ENCODE measurements at places on chromosomes 4 and X.

- no peak for DNase-seq
These were observed 67.0 kb upstream of the RPS6KA3 start for GRCh38 chrX:20333672-20334071.

GRCh38 chr4:143383005-143383574, 46.4 kb downstream of the GAB1 start:
- no peak for DNase-seq

- DNase-seq = no peak
These were observed 287.2 kb downstream of the FRMPD4 start for GRCh38 chrX:12425496-12425895.

DNA sequence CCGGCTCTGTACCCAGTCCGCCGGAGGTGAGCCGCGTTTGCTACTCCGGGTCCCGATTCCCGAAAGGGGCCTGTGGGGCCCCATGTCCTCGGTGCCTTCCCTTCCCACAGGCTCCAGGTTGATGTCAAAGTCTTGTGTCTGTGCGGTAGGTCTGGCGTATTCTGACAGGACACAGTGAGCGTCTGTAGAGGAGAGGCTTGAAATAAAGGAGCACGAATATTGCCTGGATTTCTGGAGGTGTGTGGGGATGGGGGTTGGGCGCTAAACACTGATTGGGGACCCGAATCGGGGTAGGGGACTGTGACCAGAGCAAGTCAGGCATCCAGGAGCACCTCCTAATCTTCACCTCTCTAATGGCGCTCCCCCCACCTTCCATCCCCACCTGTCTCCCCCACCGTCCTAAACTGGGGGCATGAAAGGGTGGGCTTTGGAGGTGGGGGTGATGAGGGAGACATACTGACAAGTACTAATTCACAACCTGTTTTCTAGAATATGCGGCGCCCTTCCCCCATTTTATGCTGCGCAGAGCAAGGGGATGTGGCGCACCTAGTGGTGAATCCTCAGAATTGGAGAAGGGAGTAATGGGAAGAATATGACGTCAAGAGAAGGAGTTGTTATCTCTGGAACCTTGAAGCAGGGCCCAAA, 855 bp downstream of the GPRASP2 start:
- no peak for DNase-seq

- no peak for DNase-seq
These were observed 422.4 kb upstream of the BOD1L1 start for GRCh38 chr4:14049946-14050345.

- DNase-seq = no peak
These were observed 108.5 kb upstream of the MID1 start for GRCh38 chrX:10728806-10729389.

DNA sequence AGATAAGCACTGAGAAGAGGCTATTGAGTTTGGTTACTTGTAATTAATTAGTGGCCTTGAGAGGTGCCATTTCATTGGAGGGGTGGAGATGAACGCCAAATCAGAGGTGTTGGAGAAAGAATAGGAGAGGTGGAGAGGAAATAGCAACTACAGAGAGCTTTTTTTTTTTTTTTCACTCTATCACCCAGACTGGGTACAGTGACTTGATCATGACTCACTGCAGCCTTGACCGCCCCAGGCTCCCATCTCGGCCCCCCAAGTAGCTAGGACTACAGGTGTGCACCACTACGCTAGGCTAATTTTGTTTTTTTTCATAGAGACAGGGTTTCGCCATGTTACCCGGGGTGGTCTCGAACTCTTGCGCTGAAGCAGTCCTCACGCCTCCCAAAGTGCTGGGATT, 5.2 kb downstream of the NHS start:
- no peak for DNase-seq

- DNase-seq = no peak
These were observed 21.9 kb upstream of the SCRG1 start for GRCh38 chr4:173420801-173421200.

DNA sequence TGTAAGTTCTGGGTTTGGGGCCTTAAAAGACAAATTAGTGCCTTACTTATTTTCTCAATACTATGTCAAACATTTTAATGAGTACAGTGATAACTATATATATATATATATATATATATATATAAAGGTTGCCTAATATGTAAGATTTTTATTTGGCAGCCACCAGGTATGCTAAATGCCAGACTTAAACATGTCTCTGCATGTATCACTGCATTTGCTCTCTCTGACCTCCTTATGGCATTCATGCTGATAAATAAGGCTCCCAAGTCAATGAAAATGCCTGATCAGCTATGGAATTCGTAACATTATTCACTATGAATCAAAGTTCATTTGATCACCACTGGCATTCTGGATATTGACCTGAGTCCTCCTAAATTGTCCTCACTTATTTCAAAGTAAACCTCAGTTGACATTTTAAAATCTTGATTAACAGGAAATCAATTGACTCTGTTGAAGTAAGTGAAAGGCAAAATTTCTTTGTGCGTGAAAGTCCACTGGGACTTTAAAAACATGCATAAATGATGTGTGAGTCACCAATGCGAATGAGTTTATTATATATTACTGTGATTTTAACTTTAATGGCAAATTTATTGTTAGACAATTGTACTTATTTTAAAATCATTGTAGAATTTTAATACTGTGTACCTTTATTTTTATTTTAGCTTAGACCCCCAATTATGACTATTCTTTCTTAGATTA, 29.2 kb upstream of the AREG start:
- no peak for DNase-seq

DNA sequence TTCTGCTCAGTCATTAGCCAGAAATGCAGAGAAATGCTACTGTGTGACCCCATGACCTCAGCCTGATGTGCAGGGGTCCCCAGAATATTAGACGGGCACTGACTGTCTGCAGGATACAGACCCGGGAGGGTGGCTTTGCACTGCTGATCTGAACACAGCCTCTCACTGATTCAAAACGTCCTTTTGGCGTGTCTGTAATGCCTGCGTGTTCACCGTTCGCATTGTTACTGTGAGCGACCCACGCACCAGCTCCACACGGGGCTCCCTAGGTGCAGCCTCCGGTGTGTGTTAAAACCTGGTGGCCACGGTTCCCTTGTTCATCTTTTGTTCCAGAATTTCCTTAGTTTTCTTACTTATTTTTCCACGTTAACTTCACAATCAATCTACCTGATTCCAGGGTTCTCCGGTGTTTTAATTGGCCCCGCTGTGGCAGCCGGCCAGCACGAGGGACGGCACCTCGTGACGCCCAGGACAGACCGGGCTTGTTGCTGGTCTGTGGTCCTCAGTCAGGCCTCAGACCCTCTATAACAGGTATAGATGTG, 32.0 kb upstream of the SPON2 start:
- DNase-seq = no peak

GRCh38 chrX:32048285-32048684, 976.4 kb upstream of the FTHL17 start:
- no peak for DNase-seq

- DNase-seq = no peak
These were observed 4.0 kb downstream of the JAKMIP1 start for GRCh38 chr4:6196324-6196723.

GRCh38 chr4:183876268-183876934, 28.7 kb upstream of the STOX2 start:
- no peak for DNase-seq

DNA sequence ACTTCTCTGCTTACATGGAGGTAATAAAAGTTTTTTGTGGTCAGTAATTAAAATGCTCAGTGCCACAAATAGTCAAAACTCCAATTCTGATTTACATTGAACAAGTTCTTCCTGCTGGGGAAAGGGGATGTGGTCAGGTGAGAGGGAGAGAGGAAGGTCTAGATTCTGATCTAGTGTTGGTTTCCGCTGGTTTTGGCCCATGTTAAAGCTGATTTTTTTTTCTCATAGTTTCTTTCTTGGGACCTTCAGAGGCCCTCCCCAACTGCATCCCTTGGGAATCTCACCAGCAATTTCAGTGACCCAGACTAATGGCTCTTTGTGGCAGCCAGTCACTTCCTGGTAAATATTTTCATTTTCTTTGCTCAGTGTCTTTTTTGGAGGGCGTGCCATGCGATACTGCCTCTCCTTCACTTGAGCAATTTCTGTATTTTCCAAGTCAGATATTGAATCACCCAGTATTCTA, 332.7 kb downstream of the RAPGEF2 start:
- no peak for DNase-seq

DNA sequence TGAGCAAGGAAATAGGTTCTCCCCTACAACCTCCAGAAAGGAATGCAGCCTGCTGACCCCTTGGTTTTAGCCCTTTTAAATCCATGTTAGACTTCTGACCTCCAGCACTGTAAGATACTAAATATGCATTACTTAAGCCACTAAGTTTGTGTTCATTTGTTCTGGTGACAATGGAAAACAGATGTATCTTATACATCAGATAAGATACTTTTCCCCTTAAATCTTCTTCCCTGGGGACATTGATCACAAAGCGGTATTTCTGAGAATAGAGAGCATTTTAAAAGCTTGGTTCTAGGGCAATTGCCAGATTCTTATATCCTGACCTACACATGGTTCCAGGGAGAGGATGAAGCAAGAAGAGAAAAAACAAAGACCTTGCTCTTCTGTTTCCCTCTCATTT, 6.5 kb upstream of the TMEM184C start:
- DNase-seq = no peak

DNA sequence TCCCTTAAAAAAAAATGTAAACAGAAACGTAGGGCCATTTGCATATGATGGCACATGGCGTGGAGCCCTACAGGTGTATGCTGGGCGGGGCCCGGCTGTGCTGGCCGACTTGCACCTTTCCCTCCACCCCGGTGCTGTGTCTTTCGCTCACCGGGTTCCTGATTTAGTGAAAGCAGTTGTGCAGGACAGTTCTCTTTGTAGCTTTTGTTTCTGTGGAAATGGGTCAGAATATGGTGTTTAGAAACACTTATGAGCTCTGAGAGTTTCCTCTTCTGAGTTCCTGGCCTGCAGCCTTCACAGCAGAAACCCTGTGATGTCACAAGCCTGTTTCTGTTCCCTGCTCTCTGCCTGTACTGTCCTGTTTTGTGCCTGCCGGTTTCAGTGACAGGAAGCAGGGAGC, 22.5 kb upstream of the MSANTD1 start:
- DNase-seq = no peak

GRCh38 chr4:55763996-55764395, 55.6 kb upstream of the EXOC1L start:
- no peak for DNase-seq

GRCh38 chr4:128454881-128455280, 167.3 kb upstream of the PGRMC2 start:
- peak; percentile 46 for DNase-seq

DNA sequence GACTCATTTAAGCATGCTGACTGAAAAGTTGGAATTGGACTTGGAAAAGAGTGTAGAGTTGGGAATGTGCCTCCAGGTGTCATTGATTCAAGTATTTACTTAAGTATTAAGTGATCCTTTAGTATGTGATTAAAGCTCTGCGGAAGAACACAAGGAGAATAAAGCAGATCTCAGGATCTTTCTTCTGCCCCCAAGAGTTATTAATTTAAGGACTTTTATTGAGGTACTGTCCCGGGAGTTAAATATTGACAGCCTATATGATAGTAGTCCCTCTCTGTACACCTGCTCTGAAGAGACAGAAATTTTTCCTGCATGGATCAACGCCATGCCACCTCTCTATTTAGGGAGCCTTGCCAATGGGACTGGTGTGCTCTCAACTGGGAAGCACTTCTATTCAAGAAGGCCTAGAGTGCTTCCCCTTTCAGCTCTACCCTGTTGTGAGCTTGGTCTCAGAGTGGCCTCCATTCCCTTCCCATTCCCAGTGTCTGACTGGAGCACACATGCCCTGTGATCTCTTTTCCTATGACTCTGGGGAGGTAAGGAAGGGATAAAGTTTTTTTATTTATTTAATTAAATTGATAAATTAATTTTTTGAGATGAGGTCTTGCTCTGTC, 75.9 kb downstream of the SHISA3 start:
- DNase-seq = no peak

GRCh38 chr4:89123451-89123851, 12.1 kb downstream of the TIGD2 start:
- no peak for DNase-seq

DNA sequence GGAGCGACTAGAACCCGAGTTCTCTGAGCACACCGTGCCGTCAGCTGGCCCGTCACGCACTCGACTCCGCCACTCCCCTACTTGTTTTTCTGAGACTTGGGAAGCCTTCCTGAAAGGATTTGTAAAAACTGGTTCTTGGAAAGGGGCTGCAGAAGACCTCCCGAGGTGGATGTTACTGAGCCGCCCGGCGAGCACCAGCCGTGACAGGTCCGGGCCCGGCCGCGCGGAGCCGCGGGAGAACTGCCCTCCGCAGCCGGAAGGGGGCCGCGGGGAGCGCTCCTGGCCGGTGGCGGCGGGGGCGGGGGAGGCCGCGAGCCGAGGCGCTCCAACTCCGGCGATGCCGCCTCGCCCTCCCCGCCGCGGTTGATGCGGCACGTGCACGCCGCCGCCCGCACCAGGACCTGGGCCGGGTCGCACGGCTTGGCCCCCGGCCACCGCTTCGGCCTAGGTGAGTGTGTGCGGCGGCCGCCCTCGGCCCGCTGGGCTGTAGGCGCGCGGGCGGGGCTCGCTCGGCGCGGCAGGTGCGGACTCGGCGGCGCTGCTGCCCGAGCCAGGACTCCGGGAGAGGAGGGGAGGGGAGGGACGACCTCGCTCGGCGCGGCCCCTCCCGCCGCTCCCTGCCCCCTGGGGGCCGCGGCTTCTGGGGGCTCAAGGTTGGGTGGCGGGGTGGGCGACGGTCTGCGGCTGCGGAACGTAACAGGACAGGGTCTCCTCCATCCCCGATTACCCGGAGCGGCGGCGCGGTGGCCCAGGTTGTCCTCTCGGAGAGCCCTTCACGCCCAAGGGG, 1.7 kb downstream of the SPRY1 start:
- DNase-seq = peak; percentile 57

- no peak for DNase-seq
These were observed 17.6 kb downstream of the SH3RF1 start for GRCh38 chr4:169253113-169253671.

DNA sequence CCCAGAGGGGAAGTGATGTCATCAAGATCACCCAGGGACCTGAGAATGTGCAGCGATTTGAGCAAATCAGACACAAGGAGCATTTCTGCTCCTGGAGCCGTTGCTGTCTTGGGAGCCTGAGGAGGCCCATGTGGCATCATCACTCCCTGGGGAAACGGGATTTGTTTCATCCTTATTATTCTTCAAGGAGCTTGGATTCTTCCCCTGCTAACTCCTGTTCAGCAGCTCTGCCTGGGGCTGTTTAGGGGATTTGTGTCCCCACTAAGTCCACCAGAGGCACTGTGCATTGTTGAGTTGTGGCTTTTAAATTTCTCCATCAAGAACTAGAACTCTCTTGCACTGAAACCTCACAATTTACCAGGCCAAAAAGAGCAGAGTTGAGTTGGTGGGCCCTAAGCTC, 104.2 kb upstream of the MSX1 start:
- DNase-seq = no peak

DNA sequence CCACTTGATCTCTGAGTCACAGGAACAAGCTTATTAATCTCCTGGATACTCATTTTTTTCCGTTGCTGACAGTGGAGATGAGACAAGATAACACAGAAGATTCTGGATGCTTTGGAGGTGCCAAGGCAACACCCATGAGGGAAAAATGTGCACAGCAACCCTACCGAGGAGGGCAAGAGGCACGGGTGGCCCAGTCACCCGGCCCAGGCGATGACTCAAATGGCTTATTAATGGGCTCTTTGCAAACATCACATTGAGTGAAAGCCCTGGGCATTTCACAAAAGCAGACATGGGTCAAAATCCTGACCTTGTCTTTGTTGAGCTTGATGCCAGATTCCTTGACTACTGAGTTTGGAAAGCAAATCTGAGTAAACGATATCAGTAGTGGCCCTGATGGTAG, 315.1 kb downstream of the STK32B start:
- no peak for DNase-seq

- DNase-seq = no peak
These were observed 19.0 kb upstream of the GPC4 start for GRCh38 chrX:133434197-133434820.
